ENCODE measurements at places on chromosomes 3 and 15.

GRCh38 chr3:89698208-89698830 is 590.9 kb downstream of the EPHA3 start:
- no peak for DNase-seq

DNA sequence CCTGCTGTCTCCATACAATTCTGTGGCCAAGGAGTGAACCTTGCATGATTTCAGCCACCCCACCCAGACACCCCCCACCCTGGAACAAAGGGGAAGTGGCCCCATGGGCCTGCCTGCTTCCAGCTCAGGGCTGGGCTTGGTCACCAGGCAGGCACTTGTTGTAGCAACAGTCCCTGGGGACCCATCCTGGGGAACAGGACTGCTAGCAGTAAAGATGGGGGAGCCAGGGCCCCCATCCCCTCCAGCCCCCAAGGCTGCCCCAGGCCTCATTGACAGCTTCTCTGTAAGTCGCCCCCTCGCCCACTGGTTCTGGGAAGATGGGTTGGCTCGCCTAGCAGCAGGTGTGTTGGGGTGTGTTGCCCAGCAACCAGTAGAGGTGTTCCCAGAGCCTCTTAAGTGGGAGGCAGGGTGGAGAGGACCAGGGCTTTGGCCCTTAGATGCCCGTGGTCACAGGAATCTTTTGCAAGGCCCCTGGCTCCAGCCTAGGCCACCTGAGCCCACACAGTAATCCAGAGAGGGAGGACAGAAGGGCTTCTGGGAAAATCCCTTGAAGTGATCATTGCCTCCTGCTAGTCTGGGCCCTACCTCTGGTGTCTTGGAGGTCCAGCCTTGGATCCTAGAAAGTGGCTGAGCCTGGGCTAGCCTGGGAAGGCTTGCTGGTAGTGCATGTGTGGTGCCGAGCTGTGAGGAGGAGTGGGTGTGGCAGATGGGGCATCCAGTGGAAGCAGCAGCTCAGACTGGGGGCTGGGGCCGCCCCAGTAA is 48.9 kb downstream of the CYP11A1 start:
- DNase-seq = no peak

GRCh38 chr3:159413319-159413718 is 575.3 kb upstream of the IL12A start:
- no peak for DNase-seq

DNA sequence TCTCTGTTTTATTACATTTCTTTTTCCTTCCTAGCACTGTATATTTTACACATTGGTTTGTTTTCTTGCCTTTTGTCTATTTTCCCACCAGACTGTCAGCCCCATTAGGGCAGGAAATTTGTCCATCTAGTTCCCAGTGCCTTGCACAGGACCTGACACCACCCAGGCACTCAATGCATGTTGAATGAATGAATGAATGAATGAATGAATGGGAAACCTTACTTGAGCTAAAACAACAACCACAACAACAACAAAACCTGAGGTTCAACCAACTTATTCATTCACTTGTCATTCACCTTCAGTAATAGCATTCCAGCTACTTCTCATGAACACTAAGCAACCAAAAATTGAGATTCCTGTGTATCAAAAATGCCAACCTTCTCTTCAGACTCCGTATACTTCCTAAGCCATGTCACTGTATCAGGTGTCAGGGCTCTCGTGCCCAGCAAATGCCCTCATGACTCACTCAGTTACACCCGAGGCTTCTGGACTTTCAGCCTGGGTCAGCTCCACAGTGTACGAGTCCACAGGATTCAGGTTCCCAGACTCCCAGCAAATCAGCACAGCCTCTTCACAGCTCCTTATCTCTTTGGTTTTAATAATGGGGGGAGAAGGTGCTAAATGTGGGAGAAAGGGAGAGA is 37.3 kb downstream of the FSD2 start:
- no peak for DNase-seq

- peak; percentile 71 for DNase-seq
Observed at GRCh38 chr15:33154351-33155166, 40.0 kb downstream of the FMN1 start.

GRCh38 chr3:153173758-153174516 is 11.9 kb downstream of the RAP2B start:
- no peak for DNase-seq

GRCh38 chr15:63953524-63953923 is 92.8 kb downstream of the DAPK2 start:
- DNase-seq = no peak

GRCh38 chr3:138378331-138378730 is 30.0 kb downstream of the MRAS start:
- no peak for DNase-seq

GRCh38 chr3:4720316-4721075 is 227.3 kb downstream of the ITPR1 start:
- DNase-seq = peak; percentile 43
